GM23338 (cell line): ENCODE measurements at places on chromosomes 1 and 21.
A peak's percentile ranks its signal among the peaks of the same experiment; 100 is the strongest.

- no peak for DNase-seq
Measured at GRCh38 chr1:193179094-193179493, 7.3 kb downstream of the B3GALT2 start.

DNA sequence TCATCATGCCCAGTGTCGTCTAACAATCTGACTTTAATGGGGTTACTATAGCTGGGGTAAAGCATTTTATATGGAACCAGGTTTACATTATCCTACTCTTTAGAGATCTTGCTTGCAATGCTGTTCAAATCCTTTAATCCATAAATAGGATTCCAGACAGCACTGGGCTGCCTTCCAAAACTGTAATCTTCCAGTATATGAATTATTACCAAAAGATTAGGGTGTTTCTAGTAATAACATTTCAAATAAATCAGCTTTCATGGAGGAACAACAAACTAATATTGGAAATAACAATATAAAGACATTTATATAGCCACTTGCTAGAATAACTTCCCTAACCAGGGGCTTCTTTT is 88.6 kb upstream of the PLXNA2 start:
- no peak for DNase-seq

- no peak for DNase-seq
Measured at GRCh38 chr1:180560868-180561600, 2.3 kb downstream of the OVAAL start.

GRCh38 chr1:20402585-20403422 is 83.2 kb downstream of the CAMK2N1 start:
- no peak for DNase-seq

DNA sequence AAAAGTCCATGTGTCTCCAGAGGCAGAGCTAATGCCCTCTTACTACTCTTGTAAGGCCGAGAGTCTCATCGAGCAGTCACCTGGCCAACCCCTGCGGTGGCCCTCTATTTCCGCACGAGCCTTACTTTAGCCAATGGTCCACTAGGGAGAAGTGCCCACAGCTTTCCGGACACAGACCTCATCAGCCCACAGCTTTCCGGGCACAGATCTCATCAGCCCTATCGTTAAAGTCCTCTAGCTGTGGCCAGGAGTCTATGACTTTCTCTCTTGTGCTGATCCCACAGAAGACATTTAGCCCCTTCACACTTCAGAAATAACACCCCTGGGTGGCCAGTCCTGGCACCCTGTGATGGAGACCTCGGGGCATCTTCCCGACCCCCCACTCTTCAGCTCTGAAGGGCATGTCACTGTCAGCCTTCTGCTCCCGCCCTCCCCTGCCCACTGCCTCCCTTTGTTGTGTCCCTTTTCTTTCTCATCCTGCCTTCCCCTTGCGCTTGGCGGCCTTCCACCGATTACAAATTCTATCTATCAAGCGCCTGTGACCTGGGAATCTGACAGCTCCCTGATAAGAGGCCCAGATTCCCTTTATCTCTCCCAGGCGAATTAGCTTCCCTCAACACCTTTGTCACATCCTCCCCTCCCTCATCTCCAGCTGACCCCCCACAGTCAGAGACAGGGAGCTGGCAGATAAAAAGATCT is 161.0 kb downstream of the PLXNA2 start:
- no peak for DNase-seq

GRCh38 chr21:29148530-29148929 is 18.1 kb downstream of the MAP3K7CL start:
- DNase-seq: no peak

DNA sequence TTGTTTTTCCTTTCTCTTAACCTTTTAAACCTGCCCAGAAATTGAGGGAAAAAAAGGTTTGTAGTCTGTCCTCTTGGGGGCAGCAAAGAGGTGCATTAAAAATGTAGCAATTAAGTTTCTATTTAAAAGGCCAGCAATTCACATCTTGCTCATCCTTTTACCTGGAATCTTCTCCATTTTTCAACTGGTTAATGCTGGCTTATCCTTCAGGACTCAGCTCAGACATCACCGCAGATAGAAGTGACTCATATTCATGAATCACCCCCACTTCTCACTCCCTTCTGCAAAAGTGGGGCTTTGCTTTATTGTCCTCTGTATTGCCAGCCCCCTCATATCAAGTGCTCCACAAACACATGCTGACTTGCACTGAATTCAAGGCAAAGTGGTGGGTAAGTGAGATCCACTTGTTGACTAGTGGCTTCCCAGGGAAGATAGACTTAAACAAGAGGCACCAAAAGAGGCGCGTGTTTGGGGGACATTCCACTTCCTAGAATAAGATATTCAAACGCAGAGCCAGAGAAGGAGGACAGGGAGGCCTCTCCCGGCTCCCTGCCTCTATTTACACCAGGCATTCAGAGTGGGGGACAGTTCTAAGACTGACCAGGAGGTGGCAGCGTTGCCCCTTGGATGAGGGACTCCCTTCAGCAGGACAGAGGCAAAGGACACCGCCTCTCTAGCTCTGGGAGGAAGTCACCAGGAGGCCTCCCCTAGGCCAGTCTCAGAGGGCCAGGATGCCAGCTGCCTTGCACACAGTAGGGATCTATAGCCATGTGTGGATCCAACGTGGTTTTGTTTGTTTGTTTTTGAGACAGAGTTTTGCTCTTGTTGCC is 23.2 kb upstream of the ZNF648 start:
- peak; percentile 94 for DNase-seq

DNA sequence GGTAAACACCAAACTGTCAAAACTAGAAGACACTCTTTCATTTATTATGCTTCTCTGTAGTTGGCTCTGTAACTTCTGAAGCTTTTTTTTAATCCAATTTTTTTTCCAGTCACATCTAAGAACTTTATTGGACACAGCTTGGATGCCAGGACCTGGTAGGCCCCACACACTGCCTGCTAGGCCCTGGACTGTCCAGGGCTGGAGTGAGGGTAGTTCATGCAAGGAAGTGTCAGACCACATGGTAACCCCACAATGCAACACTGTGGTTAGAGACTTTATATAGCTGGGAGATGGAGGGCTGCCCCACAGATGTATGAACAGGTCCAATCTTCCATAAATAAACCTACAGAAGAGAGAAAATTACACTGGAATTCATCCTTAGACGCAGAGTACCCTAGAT is 7.1 kb downstream of the SLC2A1 start:
- DNase-seq: no peak

DNA sequence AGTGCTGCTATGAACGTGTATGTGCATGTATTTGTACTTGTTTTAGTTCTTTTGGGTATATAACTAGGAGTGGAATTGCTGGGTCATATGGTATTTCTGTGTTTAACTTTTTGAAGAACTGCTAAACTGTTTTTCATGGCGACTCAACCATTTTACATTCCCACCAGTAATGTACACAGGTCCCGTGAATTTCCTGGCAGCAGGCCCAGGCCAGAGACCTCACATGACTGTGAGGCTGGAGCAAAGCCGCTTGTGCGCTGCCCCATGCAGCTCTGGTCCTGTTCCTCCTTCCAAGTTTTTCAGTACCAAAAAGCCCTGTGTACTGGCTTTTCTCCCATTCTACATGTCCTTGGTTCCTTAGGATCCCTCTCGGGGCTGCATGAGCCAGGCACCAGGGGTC is 29.6 kb downstream of the ACOT11 start:
- no peak for DNase-seq

GRCh38 chr1:175470078-175470477 is 273.3 kb downstream of the TNR start:
- DNase-seq: no peak

DNA sequence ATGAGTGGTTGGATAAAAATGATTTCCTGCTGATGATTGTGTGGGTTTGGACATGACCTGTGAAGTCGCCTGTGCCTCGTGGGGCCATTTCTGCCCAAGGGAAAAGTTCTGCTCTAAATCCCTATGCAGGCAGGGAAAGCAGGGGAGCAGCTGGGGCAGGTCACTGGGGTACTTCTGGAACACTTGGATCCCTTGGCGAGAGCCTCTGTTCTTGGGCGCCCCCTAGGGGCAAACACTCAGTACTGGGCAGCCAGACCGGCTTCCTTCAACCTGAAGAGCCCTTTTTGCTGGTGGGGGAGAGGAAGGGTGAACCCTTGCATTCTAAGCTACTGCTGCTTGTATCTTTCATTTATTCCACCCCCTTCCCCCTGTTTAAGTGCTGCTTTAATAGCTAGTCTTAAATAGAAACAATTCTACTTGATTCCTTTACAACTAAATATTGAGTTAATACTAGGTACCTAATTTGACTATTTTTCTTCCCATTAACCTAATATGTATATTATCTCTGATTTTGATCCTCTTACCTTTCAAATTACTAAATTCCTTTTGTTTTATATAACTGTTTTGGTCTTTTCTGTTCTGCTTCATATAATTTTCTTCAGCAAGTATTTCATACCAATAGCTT is 5.1 kb upstream of the CLEC20A start:
- peak; percentile 93 for DNase-seq

- DNase-seq: no peak
Measured at GRCh38 chr1:39800471-39800835, 11.8 kb upstream of the BMP8B start.
